ENCODE measurements at places on chromosomes 3 and 15.

DNA sequence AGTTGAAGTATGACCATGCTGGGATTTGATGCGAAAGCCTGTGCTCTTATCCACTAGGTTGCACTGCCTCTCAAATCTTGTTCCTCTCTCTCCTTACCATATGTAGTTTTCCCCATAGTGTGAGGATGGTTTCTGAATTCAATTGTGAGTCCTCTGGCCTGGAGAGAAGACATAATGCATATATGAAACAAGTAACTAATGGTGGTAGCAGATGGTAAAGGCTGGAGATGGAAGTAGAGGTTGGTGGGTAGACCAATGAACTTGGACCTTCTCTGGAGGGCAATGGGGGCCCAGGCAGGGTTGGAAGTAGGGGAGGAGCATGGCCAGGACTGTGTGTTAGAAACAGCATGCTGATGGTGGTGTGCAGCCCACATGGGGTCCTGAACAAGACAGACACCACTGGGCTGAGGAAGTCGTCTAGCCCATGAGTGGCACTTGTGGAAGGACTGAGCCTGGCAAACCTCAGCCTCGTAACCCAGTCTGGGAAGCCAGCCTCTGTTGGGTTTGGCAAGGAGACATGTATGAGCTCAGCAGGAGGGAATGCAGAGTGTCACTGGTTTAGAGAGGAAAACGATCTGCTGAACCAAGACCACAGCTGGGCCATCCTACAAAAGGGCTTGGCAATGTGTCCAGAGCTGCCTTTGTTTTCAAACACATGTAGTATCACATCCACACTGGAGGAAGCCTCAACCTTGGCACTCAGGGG lies 18.5 kb upstream of the LMCD1 start:
- DNase-seq: peak; percentile 99

DNA sequence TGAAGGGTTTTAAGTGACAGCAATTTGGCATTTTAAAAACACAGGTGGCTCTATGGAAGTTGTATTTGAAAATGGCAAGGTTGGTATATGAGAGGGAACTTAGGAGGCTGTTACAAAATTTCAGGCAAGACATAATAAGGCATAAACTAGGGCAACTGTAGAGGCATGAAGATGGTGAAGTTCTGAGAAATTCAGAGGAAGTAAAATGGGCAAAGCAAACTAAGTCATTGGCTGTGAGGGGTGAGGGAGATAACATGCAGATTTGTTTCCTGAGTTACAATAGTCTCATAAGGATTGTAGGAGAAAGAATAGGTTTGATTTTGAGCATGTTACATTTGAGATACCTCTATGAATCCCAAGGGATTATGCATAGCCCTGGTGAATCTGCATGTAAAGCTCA lies 302.9 kb upstream of the ARHGEF26 start:
- no peak for DNase-seq

- DNase-seq: no peak
Measured at GRCh38 chr3:123802007-123802625, 82.0 kb downstream of the MYLK start.

GRCh38 chr3:107414325-107414964 lies 37.2 kb downstream of the CCDC54 start:
- DNase-seq: no peak

DNA sequence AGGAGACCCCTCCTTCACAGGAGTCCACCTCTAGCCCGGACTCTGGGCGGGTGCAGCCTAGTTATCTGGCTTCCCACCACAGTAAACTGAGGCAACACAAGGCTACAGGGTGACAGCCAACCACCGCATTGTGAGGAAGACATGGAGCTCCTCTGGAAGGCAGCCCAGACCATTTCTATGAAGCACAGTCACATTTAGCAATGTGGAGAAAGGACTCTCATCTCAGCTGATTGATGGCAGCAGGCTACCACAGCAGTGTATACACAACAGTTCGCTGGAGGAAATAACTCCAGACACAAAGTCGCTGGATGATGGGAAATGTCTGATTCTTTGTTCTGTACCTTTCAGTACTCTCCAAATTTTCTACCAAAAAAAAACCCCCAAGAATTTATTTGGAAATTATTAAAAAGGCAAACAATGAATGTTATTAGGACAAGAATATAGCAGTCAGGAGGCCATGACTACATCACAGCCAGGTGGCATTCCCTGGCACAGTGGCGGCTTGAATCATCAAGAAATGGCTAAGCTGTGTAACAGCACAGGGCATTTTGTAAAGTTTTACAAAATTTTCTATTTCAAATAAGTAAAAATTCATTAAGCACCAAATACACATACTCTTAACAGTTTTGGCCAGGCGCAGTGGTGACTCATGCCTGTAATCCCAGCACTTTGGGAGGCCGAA lies 40.1 kb downstream of the FAN1 start:
- peak; percentile 29 for DNase-seq

GRCh38 chr15:66400351-66400774 lies 13.7 kb downstream of the MAP2K1 start:
- peak; percentile 45 for DNase-seq

DNA sequence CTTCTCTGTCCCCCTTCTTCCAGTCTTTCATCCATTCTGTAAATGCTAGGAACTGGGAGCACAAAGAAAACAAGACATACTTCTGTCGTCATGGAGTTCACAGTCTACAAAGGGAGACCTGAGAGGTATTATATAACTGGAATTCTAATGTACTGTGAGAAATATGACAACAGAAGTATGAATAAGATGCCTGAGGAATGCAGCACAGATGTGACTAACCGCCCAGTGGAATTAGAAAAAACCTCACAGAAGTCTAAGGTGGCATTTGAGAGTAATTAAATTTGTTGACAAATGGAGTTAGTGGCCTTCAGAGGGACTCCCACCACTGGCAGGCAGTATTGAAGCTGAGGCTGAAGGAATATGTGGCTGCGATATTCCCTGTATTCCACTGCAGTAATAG lies 168.5 kb upstream of the FAM3D start:
- DNase-seq: peak; percentile 79
